Astrocyte (in vitro differentiated cells and primary cell): ENCODE measurements at places on chromosomes 2 and 18. TPM values are rescaled to one million over a fixed set of nuclear protein-coding genes. Genes with fewer than 3 reads are reported as not detected.

The SH3BP4 gene
- total RNA-seq: 117 and 127 TPM in 2 replicates

The RAB27B gene
- total RNA-seq: 0.91 and 1.1 TPM in 2 replicates

The RPL31 gene
- 1,040 and 1,129 TPM in 2 replicates for total RNA-seq

The HADHA gene
- total RNA-seq: 132 and 139 TPM in 2 replicates

DNA sequence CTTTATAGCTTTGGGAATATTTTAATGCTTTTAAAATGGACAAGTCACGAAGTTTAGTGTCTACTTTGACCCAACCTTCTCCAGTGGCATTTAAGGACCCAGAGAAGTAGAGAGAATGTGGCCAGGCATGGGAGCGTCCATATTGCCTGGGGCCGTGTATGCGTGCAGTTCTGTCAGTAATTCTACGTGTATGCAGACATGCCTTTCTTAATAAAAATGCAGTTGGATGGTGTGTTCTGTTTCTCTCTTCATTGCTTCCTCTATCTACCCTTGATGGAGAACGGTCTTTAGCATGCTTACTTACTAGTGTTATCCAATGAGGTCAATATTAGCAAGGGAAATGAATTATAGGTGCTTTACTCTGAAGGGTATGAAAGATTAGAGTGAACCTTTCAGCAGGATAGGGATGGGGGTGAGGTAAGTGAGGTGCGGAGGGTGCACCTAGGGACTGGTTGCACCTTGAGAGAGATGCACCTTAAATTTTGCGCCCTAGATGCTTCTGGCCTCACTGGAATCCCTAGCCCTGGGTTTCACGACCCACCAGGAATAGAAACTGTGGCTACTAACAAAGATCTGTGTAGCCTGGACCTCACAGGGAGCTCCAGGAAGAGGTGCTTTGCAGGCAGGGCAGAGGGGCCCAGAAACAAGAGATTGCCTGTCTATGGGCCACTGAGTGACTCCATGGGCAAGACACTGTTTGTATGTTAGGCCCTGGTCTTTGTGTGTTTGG, 194.3 kb downstream of the MYCN start:
- no peaks in the 10 kb centered on the region for H3K27me3 ChIP-seq
- DNase-seq: no peak
- no peak overlapping the region for H3K27ac ChIP-seq
- H3K4me1 ChIP-seq: no peaks in the 10 kb centered on the region
- no peak overlapping the region for H3K4me3 ChIP-seq

GRCh38 chr18:26516964-26517363, 31.4 kb downstream of the KCTD1 start:
- peak; percentile 50 for DNase-seq
- no peak overlapping the region for H3K4me3 ChIP-seq
- H3K4me1 ChIP-seq: peaks cover 6% of the 10 kb centered on the region
- H3K27ac ChIP-seq: no peak overlapping the region

DNA sequence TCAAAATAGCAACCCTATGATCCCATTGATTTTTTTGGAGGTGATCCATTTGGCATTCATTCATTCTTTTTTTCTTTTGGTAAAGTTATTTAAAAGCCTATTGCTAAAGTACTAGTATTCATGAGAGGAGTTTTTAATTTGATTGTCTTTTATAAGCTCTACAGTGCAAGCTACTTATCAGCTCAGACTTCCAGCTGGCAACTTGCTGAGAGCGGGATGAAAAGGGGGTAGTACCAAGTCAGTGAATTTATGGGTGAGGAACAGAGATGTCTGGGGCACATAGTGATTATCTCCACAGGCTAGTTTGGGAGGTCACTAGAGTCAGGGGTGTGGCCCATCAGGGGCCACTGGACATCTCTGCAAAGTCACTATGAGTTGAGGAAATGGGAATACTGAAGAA, 202.4 kb downstream of the PIK3C3 start:
- H3K4me1 ChIP-seq: no peaks in the 10 kb centered on the region
- H3K27ac ChIP-seq: no peak overlapping the region
- no peak overlapping the region for H3K4me3 ChIP-seq
- peak; percentile 9 for DNase-seq
- no peaks in the 10 kb centered on the region for H3K27me3 ChIP-seq

DNA sequence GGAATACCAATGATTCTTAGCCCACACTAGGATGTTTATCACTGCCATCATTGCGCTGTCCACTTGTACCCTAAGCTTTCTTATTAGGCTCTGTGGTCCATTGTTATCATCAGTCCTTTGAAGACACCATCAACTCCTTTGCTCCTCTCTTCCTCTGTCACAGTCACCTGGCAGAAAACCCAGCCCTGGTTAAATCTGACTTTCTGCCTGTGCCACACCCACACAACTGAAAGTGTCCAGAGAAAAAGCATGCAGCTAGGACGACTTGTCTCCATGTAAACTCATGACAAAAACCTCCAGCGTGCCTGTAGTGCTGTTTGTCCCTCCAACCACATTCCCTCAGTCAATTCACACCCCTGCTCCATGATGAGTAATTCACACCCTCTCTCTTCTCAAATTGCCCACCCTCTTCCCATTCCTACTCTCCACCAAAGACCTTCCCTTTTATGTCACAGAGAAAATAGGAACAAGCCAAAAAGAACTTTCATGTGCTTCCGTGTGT, 297.4 kb upstream of the MGAT5 start:
- H3K27me3 ChIP-seq: no peaks in the 10 kb centered on the region
- H3K36me3 ChIP-seq: no peaks in the 10 kb centered on the region
- no peaks in the 10 kb centered on the region for H3K4me1 ChIP-seq
- DNase-seq: no peak

GRCh38 chr2:236932831-236933361, 152.8 kb upstream of the COPS8 start:
- no peak for DNase-seq
- no peak overlapping the region for H3K27ac ChIP-seq
- no peaks in the 10 kb centered on the region for H3K36me3 ChIP-seq
- peaks cover 4% of the 10 kb centered on the region for H3K4me1 ChIP-seq
- H3K4me3 ChIP-seq: no peak overlapping the region

DNA sequence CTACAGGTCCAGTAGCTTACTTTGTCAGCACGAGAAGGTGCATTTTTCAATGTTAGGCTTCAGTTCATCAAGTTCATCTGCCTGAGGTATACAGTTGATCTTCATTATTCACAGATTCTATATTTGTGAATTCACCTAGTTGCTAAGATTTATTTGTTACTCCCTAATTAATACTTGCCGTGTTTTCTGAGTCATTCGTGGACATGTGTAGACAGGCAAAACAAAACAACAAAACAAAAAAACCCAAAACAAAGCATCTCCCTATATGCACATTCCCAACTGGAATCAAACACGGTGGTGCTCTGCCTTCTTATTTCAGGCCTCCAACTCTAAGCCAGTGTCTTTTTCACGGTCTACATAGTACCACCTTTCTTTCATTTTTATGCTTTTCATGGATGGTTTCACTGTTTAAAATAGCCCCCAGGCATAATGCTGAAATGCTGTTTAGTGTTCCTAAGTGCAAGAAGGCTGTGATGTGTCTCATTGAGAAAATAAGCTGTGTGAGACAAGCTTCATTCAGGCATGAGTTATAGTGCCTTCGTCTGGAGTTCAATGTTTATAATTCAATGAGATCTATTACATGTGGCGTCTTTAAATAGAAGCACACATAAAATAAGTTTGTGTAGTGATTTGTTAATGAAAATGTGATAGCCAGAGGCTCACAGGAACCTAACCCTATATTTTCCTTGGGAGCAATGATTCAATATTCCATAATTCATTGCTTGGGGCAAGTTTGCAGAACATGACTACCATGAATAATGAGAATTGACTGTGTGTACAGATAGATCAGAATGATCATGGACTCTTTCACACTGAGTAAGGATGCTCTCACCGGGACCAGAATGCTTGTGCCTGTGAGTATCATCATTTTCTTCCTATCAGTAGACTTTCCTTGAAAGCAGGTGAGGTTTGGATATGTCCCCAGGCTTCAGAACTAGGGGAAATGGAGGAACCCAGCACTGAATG, 24.6 kb downstream of the ITGB6 start:
- no peak overlapping the region for H3K4me3 ChIP-seq
- H3K36me3 ChIP-seq: no peaks in the 10 kb centered on the region
- no peaks in the 10 kb centered on the region for H3K4me1 ChIP-seq
- no peak overlapping the region for H3K27ac ChIP-seq
- no peak for DNase-seq

- peaks cover 39% of the 10 kb centered on the region for H3K4me1 ChIP-seq
- H3K36me3 ChIP-seq: no peaks in the 10 kb centered on the region
- no peak for DNase-seq
- no peak overlapping the region for H3K4me3 ChIP-seq
- no peak overlapping the region for H3K27ac ChIP-seq
These were observed 50.4 kb upstream of the RAPH1 start for GRCh38 chr2:203585516-203585915.

DNA sequence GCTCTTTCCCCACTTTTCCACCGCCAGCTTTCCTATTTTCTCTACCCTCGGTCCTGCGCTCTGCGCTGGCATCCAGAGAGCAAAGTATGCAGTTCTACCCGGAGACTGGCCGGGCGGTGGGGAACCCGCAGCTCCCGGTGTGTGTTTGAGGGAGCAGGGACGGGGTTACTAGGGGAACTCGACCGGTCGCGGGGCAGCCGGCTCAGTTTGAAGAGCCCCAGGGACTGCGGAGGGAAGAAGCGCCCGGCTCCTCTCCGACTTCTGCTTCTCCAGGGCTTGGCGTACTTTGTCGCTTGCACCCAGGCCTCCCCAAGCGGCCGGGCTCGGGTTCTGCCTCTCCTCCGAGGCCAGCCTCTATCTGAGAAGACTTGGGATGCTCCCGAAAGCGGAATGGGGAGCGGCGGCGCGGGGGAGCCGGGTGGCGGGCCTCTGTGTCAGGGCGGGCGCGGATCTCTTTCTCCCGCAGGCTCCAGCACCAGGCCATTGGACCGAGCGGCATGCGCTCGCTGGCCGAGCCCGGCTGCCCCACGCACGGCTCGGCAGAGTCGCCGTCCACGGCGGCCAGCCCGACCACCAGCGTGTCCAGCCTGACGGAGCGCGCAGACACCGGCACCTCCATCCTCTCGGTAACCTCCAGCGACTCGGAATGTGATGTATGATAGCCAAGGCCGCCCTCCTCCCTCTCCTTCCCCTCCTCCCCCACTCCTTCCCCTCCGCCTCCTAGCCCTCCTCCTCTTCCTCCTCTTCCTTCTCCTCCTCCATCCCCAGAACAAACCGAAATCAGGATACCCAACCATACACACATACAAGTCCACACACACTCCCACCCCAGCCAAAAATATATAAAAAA, 2.8 kb downstream of the SIX3 start:
- DNase-seq: no peak
- H3K4me1 ChIP-seq: peaks cover 9% of the 10 kb centered on the region
- H3K27me3 ChIP-seq: peaks cover 94% of the 10 kb centered on the region

DNA sequence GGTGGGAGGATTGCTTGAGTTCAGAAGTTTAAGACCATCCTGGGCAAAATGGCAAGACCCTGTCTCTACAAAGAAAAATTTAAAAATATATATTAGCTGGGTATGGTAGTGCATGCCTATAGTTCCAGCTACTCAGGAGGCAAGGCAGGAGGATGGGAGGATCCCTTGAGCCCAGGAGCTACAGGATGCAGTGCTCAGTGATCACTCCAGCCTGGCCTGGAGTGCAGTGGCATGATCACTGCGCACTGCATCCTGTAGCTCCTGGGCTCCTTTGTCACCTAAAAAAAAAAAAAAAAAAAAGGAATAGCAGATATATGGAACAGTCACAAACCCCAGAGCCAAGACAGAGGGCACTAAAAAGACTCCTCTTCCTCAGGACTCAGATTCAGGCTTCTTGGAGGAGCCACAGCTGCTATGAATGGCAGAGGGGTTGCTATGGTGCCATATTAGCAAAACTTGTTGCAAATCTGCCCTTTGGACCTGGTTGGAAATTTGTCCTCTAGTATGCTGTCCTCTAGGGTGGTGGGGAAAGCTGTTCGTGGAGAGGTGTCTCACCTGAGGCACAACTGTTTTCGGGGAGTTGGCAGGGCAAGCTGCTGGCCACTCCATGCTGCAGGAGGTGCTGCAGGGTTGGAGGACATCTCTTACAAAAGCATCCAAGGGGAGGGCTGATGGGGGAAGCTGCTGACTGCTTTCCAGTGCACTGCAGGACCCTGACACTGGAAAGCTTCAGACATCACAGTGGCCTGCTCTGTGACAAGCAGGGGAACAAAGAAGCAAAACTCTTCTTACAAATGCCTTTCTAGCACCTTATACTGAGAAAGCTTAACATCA, 22.7 kb downstream of the CYP20A1 start:
- no peak for DNase-seq
- peaks cover 11% of the 10 kb centered on the region for H3K36me3 ChIP-seq
- H3K4me3 ChIP-seq: no peak overlapping the region
- H3K27ac ChIP-seq: no peak overlapping the region

- no peak for DNase-seq
- H3K4me3 ChIP-seq: no peak overlapping the region
- no peaks in the 10 kb centered on the region for H3K36me3 ChIP-seq
- H3K4me1 ChIP-seq: peaks cover 2% of the 10 kb centered on the region
- H3K27ac ChIP-seq: no peak overlapping the region
These were observed 1.8 kb downstream of the KIF5C start for GRCh38 chr2:148876595-148877402.

GRCh38 chr18:493986-494983, 6.2 kb downstream of the COLEC12 start:
- H3K27me3 ChIP-seq: peaks cover 4% of the 10 kb centered on the region
- peak; percentile 81 for DNase-seq
- no peaks in the 10 kb centered on the region for H3K36me3 ChIP-seq
- peak overlapping the region; percentile 4 for H3K27ac ChIP-seq
- peaks cover 33% of the 10 kb centered on the region for H3K4me1 ChIP-seq
- no peak overlapping the region for H3K4me3 ChIP-seq

DNA sequence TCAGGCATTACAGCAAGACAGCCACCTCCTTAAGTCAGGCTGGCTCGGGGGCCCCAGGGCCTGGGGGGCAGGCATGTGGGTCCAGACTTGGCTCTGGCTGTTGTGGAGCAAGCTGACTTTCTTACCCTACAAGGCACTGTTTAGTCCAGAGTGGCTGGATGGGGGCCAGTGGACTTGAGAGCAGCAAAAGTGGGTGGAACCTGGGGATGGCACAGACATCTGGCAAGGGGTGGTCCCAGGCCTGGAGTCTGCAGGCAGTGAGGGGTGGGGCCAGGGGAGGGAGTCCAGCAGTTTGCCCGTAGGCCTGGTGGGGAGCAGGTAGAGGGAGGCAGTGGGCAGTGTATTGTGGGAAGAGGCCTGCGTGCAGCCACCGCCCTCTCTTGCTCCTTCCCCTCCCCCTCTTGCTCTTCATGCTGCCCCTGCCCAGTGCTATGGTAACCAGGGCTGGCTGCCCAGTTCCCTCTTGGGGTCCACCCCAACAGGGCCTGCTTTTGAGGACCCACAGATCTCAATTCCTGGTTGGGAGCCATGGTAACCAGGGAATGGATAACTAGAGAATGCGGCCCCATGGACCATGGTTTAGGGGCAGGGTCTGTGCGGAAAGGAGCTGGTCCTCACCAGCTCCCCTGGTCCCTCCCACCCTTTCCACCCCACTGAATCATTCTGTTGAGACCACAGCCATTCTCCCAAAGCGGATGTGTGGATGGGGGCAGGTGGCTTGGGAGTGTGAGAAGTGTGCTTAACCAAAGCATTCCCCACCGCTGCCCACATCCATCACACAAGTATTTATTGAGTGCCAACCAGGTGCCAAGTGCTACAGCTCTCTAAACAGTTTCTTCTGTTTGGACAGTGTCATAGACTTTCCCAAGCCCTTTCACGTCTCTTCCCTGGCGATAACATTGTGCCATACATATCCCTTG, 19.3 kb downstream of the SPEG start:
- H3K27ac ChIP-seq: peak overlapping the region; percentile 83
- peak; percentile 93 for DNase-seq
- H3K4me1 ChIP-seq: peaks cover 45% of the 10 kb centered on the region
- no peaks in the 10 kb centered on the region for H3K27me3 ChIP-seq
- peaks cover 6% of the 10 kb centered on the region for H3K36me3 ChIP-seq
